AG08395 (cell line): ENCODE measurements at places on chromosomes 7 and 10.

DNA sequence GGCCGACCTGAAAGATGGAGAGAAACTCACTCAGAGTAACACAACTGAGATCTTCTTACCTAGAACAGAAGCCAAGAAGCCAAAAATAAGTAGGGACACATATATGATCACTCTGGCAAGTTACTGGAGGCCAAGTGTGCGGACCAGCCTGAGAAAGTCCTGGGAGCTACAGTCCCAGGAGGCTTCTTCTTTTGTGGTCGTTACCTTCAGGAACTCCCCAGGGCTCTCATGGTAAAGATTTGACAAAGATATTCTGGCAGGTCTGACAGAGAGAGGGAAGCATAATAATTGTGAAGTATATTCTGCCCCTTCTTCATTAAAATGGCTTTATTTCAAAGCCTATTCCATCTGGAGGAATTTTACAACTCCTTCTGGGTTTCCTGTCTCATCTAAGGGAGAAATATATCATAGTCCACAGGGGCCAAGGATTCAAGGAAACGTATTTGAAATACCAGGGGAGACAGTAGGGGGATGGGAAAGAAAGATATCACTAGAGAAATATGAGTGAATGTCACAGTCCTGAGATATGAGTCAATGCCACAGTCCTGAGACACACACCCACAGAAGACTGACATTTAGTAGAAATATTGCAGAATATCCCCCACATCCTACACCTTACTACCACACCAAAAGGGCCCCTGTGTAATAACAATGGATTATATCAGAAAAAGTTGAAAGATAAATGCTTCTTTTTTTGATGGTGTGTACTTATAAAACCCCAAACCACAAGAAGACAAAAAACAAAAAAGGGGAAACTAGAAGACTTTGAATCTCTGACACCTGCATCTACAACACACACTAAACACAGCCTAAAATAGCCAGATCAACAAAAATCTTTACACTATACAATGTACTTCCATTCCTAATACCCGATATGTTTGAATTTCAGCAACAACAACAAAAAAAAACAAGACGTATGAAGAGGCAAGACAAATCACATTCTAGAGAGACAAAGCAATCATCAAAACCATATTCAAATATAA is 594.2 kb upstream of the NRG3 start:
- DNase-seq, result no peak

DNA sequence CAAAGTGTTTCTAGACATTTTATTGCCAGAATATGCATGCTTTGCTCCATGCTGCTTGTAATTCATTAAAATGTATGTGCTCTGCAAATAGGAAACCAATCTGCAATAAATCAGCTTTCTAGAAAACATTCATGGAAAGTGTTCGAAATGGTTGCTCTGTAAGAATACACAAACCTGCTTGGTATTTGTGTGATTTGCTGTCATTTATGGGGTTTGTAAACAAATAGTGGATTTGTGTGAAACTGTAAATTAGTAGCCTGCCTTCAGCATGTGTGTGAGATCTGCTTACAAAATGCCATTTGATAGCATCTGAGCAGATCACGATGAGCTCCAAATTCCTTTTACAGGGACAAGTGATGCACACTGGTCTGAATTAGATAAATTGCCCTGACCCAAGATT is 219.0 kb upstream of the CSTF2T start:
- peak; percentile 1 for DNase-seq

DNA sequence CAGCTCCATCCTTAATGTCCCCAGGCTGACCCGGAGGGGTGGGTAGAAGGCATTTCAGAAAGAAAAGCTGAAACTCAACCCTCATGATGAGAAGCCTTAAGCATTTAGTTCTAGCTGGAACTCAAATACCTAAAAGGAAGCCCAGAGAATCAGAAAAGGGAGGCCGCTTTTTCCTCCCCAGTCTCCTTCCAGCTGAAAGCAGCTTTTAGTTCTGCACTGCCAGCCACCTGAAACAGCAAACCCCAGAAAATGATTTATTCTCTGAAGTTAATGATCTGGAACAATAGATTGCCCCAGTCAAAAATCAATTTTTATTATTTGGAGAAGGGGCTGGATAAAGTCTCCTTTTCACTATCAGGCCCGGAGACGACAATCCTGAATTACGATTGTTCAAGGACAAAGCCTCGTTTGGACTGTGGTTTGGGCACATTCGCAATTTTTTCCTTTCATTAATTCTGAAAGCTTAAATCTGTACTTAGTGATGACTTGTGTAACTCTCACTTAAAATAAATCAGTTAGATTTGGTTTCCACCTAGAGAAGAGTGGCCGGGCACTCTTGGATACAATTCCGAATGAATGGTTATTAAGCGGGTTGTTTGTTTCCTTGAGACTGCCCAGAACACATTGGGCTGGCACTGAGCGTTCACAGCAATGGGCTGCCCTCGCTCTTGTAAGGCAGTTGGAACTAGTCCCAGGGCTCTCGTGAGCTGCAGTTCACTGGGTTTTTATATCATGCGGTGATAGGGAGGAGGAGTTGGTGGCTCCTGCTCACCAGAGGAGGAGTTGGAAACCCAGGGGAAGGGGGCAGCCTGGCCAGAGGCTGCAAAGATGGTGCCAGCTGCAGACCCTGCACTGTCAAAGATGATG is 262.2 kb downstream of the CCSER2 start:
- DNase-seq, result no peak

DNA sequence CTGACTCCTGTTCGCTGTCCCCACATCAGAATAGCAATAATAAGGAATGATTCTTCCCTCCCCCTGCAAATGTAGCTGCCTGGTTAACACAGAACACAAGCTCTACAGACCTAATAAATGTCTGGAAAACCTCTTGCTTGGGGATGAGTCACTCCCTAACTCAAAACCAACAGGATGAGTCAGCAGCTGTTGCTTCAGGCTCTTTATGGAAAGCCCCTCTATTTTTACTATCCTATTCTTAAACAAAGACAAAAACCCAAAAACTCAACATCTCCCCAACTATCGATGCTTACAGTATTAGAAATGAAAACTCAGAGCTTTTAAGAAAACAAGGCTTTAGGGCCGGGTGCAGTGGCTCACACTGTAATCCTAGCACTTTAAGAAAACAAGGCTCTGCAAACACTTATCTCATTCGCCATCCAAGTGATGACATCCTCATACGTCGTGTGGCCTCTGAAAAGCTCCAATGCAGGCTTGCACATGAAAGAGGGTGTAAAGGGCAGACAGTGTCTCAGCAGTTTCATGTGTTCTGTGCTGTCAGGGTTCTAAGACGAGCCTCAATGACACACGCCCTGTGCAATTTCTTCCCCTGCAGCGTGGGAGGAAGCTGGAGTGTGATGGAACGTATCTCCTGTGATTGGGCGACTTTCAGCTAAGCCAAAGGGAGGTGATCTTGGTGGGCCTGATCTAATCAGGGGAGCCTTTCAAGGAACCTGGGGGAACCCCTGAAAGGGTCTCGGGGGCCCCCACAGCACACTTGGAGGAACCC is 70.1 kb downstream of the AMZ1 start:
- peak; percentile 90 for DNase-seq

DNA sequence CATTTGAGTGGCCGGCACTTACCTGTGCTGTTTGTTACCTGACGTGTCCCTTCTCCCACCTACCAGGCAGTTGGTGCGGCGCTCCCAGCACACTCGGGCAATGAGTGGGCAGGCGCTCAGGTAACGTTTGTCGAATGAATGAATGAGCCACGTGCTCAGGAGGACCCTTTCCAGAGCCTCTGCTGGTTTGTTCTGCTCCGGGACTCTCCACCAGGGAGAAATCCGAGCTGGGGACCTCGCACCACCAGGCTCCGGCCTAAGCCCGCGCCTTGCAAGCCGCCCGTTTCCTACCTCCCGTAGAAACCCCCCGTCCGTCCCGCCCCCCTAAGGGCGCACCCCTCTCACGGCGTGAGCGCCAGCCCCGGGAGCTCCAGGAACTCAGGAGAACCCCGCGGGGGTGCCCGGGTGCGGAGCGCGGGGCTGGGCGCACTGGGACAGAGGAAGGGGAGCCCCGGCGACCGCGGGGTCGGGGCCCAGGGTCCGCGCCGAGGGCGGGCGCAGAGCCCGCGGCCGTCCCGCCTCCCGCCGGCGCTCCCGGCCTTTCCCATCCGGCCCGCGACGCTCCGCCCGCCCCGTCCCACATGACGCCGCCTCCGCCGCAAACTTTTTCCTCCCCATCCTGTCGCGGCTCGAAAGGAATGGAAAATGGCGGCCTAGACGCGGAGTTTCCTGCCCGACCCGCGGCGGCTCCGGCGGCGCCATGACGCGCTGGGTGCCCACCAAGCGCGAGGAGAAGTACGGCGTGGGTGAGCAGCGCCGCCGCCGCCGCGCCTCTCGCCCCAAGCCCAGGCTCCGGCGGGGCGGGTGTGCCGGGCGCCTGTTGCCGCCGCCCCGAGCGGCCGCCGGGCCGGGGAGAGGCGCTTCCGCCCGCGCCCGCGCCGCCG is at the start of gene DOCK1:
Gene DOCK1 (plus strand): TSS at position 611 of the 884 bp plus-strand sequence. CDS start 90 bp downstream, at position 701.
- DNase-seq, result peak; percentile 89

- DNase-seq, result no peak
Measured at GRCh38 chr7:156131881-156132280, 319.6 kb upstream of the SHH start.

GRCh38 chr7:155531681-155532080 is 14.7 kb downstream of the CNPY1 start:
- DNase-seq, result no peak

DNA sequence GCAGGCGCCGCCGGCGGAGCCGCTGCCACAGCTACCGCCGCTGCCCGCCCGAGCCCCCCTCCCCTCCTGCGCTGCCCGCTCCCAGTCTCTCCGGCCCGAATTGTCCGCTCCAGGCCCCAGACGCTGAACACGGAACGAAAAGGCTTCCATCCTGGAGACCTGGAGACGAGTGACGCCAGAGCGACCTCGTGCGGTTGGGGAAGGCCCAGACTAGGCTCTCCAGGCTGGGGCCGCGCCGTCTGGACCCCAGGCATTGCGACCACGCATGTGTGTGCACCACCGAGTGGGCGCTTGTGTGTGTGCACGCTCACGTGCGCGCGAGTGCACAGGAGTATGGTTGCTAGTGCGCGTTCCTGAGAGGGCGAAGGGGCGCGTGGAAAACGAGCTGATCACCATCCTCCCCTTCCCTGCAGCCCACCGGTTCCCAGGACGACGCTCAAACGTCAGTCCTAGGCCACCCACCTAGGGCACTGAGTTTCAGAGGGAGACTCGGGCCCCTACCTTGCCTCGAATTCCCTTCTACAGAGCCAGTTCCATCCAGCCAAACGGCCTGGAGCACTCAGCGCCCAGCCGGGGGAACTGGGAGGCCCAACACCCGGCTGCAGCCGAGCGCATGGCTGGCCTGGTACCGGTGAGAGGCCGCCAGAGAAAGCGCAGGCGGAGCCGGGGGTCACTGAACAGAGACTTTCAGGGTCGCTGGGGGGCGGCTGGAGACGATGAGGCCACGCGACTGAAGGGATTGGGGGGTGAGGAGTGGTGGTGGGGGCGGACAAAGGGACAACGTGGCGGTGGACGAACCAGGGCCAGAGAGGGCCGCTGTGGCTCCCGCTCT is 11.6 kb downstream of the LBX1 start:
- no peak for DNase-seq

GRCh38 chr7:36167403-36168050 is 14.5 kb downstream of the EEPD1 start:
- no peak for DNase-seq

- DNase-seq, result no peak
Measured at GRCh38 chr10:112952282-112953173, 2.5 kb downstream of the TCF7L2 start.

GRCh38 chr7:130418306-130418705 is 22.5 kb downstream of the CEP41 start:
- DNase-seq, result no peak

GRCh38 chr7:131967216-131967730 is 410.8 kb upstream of the PODXL start:
- DNase-seq, result no peak

DNA sequence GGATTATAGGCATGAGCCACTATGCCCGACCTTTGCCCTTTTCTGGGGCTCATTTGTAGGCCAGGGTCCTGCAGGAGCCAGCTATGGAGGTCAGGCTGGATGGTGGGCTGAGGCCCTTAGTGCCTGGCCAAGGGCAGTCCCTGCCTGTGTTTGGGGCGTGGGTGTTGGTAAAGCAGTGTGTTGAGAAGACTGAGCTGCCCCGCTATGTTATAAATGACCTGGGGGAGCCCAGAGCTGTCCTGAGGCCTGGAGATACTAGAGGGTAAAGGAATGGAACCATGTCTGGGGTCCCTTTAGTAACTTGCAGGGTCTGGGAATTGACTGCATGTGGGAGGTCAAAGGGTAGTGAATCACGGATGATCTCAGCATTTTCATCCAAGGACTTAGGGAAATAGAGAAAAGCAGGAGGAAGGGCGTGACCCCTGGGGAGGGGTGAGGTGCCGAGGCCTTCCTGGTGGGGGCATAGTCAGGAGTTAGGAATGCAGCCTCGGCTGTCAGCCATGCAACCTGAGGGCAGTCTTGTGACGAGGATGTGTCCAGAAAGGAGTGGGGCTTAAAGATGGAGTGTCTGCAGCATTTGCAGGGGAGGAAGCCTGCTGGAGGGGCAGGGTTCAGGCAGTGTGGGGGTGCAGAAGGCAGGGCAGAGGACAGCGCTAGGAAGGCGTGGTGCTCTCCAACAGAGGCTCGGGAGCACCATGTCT is 31.5 kb downstream of the TMEM248 start:
- DNase-seq, result peak; percentile 66

GRCh38 chr10:100103581-100103980 is 21.9 kb upstream of the CPN1 start:
- no peak for DNase-seq

DNA sequence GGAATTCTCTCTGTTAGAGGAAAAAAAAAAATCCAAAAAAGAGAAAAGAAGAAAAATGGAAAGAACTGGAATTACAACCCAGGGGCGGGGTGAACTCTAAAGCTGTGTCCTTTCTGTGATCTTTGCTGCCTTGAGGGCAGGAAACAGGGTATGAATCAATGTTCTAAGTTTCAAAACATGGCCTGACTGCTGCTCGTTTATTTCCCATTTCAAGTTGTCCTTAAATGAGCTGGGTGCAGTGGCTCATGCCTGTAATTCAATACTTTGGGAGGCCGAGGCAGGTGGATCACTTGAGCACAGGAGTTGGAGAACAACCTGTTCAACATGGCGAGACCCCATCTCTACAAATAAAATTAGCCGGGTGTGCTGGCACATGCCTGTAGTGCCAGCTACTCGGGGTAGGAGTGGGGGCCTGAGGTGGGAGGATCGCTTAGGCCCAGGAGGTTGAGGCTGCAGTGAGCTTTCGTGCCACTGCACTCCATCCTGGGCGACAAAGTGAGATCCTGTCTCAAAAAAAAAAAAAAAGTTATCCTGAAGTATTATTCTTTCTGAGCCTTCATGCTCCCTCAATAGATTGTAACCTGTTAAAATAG is 24.7 kb upstream of the TFAM start:
- no peak for DNase-seq
